ENCODE measurements at places on chromosomes 1 and 21.

- no peak for DNase-seq
Observed at GRCh38 chr1:159122005-159122621, 45.5 kb upstream of the AIM2 start.

DNA sequence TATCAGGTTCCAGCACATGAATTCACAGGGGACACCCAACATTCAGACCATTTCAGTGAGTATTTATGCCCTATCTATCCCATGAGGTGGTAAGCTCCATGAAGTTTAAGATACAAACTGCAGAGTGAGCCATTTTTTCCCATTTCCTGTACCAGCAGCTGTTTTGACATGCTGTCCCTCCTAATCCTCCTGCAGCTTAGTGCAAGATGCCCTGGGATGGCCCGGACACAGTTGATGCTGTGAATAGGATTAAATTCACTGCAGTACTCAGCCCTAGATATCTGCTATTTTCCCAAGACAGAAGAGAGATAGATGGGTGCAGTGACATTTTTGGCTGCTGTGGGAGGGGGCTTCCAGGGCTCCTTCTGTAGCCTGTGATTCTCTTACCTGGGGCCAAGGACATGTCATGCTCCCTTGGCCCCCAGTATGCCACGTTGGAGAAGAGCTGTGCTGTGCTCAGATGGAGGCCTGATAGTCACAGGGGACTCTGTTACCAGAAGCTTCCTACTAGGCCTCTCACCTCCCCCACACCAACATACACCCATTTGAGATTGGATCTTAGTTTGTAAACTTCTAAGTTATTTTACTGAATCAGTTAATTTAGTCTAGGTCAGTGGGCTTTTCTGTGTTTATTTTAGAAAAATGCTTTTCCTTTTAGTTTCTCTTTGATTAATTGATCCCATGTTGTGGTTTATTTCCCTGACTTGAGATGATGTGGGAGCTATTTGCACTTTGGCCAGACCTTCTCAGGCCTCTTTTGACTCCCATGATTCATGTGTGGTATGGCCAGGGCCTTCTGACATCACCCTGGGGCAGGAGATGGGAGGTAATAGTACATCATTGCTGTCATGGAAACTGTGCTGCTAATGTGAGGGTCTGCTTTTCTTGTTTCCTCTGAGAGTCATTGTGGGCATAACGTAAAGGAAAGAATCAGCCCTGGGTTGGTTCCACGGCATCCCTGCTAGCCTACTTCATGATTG lies 92.6 kb downstream of the ST3GAL3 start:
- no peak for DNase-seq

- DNase-seq: no peak
Observed at GRCh38 chr1:207860531-207860930, 50.4 kb downstream of the CD34 start.

- DNase-seq: no peak
Observed at GRCh38 chr21:15856813-15857212, 127.0 kb downstream of the USP25 start.

DNA sequence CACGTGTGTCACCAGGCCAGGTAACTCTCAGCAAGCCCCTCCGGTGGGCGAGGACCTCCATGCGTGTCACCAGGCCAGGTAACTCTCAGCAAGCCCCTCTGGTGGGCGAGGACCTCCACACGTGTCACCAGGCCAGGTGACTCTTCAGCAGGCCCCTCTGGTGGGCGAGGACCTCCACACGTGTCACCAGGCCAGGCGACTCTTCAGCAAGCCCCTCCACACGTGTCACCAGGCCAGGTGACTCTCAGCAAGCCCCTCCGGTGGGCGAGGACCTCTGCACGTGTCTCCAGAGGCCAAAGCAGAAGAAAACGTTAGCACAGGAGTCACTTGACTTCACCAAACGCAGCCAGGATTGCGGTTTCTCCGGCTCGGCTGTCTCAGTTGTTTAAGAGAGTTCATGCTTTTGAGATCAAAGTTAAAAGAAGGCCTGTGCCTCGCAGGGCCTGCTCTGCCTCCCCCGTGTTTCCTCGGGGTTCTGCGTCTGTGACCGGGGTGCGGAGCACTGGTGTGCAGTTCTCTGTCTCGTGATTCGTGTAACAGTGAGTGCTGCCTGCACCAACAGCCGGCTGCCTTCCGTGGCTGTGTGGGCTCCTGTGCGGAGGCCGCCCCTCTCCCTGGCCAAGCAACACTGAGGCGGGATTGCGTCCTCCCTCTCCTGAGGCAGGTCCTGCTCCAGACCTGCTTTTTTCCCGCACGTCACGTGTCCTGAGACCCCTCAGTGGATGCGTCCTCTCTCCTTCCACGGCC lies 56.6 kb downstream of the PRKCZ start:
- DNase-seq: no peak

DNA sequence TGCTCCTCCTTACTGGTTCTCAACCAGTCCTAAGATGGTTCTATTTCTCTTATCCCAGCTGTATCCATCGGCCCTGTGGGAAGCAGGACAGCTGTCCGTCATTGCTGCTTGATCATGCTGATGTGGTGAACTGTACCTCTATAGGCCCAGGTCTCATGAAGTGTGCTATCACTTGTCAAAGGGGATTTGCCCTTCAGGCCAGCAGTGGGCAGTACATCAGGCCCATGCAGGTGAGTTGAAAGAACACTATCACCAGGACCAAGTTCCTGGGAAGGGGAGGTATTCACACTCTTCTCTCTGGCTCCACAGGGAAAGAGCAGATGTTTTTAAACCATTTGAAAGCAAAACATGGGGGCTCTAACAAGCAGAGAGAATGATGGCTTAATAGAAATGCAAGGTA lies 302.6 kb downstream of the PAPPA2 start:
- DNase-seq: no peak

All from forelimb muscle (tissue), 1 donor.